Activated effector memory CD4-positive, alpha-beta T cell treated with Interleukin-2 at 50 U/mL for 16 hours (primary cell): ENCODE measurements at places on chromosomes 4 and X.

DNA sequence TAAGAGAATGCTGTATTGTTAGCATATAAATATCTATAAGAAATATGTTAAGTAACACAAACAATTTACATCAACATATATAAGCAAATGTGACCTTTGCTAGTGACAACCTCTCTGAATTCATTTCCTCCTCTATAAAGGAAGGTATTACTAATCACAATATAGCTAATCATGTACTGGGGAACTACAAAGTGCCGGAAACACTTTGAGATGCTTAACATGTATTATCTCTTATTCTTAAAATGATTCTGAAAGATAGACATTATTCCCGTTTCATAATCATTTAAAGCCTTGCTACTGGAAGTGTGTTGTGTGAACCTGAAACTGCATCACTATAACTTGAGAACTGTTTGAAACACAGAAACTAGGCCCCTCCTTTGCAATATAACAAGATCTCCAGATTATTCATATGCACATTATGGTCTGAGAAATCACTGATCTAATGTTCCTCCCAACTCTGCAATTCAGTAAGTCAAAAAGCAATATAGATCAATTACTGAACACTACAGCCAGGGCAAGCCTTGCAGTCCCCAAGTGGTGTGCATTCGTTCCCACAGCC lies 54.0 kb downstream of the KLHL8 start:
- DNase-seq: no peak

- DNase-seq: no peak
Observed at GRCh38 chr4:52611030-52611555, 48.0 kb downstream of the USP46 start.

DNA sequence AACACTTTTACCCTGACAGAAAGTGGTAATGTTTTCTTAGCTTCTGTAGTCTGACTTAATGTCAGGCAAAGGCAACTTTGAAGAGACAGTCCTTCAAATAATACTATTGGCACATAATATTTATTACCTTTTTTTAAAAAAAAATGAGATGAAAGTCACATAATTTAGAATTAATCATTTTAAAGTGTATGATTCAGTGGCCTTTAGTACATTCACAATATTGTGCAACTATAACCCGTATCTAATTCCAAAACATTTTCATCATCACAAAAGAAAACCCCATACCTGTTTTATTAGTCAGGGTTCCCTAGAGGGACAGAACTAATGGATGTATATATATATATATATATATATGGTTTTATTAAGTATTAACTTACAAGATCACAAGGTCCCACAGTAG lies 94.8 kb upstream of the TEX13A start:
- DNase-seq: no peak

DNA sequence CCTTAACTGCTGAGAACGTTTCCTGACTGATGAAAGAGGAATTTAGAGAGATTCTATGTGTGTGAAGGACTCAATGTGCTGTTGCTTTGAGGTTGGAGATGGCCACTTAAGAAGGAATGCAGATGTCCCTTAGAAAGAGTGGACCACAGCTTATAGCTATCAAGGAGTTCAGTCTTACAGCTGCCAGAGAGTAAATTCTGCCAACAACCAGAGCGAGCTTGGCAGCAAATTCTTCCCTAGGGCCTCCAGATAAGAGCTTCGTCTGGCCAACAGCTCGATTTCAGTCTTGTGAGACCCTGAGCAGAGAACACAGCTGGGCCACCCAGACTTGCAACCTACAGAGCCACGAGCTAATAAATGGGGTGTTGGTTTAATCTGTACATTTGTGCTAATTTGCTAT lies 21.8 kb downstream of the MID1 start:
- DNase-seq: no peak

DNA sequence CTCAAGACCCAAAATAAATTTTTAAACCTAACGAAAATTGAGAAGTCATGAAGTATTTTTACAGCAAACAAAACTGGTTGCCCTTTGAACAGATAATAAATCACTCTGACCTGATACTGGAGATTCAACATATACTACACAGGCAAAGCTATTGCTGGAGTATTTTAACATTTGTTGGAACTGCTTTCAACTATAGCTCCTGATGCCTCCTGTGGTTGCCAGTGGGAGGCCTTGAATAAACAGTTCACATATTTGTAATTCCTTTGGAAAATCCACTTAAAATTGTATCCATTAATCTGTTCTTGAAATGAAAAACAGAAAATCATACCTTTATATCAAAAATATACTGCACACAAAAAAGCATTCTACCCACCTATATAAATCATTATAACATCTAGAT lies 605.1 kb downstream of the KCTD8 start:
- DNase-seq: no peak

- no peak for DNase-seq
Observed at GRCh38 chr4:77629885-77630284, 24.3 kb downstream of the CXCL13 start.

DNA sequence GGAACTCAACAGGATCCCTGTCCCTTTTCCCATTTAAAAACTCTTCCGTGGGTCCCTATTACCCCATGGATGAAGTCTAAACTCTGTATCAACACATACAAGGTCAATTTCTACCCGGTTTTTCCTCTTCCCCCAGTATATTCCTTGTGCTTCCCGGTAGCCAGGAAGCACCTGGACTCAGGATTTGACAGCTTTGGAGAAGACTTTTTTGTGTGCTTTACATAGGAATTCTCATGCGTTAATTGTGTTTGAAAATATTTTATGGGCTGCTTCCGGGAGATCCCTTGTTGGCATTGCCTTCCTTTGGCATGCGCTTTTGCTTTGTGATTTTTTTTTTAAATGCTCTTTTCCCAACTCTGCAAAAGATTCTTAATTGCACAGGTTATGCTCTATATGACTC lies 7.2 kb downstream of the SMS start:
- no peak for DNase-seq

- DNase-seq: no peak
Observed at GRCh38 chr4:107120661-107121060, 84.5 kb upstream of the DKK2 start.

DNA sequence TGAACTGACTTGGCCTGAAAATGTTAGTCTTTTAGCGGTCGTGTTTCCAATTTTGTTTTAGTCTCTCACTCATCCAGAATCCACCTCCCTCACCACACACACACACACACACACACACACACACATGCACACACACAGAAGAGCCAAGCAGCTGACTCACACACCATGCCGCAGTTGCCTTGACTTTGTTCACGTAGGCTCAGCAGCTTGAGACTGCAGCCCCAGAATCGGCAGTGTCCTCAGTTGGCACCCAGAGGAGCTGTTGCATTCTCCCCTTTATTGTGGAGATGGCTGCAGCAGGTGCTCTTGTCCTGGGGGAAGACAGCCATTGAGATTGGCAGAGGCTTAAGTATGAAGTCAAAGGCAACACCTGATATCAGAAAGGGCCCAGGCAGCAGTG lies 20.9 kb upstream of the XPNPEP2 start:
- no peak for DNase-seq

- no peak for DNase-seq
Observed at GRCh38 chr4:145541346-145541745, 59.7 kb downstream of the SMAD1 start.

GRCh38 chr4:128803783-128804182 lies 5.7 kb upstream of the JADE1 start:
- DNase-seq: no peak

DNA sequence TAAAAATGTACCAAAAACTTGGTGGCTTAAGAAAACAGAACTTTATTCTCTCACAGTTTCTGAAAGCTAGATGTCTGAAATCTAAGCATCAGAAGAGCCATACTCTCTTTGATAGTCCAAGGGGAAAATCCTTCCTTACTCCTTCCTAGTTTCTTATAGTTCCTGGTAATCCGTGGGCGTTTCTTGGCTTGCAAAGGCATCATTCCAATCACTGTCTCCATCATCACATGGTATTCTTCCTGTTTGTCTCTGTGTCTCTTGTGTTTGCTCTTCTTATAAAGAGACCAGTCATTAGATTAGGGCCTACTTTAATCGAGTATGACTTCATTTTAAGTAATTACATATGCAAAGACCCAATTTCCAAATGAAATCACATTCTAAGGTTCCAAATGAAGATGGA lies 118.9 kb upstream of the FSTL5 start:
- DNase-seq: no peak

- no peak for DNase-seq
Observed at GRCh38 chr4:183399126-183399522, 45.3 kb upstream of the CDKN2AIP start.

- no peak for DNase-seq
Observed at GRCh38 chr4:148445860-148446330, 3.7 kb upstream of the NR3C2 start.

DNA sequence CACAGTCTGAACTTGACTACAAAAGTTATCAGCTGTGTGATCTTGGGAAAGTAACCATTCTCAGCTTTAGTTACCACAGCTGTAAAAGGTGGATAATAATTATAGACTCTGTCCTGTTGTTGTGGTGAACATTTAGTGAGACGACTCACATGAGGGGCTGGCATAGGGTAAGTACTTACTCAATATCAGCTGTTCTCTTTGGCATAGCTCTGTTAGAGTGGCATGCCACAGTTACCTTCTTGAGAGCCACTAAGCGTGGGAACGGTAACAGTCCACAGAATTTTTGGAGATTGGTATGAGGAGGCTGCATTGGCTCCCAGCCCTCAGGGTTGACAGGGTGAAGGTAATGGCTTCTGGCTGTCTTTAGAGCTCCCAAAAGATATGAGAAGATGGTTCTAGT lies 13.2 kb upstream of the HAND2 start:
- DNase-seq: no peak

GRCh38 chrX:24479924-24480323 lies 14.8 kb downstream of the PDK3 start:
- peak; percentile 64 for DNase-seq

GRCh38 chrX:123994730-123995129 lies 33.2 kb downstream of the STAG2 start:
- DNase-seq: no peak

DNA sequence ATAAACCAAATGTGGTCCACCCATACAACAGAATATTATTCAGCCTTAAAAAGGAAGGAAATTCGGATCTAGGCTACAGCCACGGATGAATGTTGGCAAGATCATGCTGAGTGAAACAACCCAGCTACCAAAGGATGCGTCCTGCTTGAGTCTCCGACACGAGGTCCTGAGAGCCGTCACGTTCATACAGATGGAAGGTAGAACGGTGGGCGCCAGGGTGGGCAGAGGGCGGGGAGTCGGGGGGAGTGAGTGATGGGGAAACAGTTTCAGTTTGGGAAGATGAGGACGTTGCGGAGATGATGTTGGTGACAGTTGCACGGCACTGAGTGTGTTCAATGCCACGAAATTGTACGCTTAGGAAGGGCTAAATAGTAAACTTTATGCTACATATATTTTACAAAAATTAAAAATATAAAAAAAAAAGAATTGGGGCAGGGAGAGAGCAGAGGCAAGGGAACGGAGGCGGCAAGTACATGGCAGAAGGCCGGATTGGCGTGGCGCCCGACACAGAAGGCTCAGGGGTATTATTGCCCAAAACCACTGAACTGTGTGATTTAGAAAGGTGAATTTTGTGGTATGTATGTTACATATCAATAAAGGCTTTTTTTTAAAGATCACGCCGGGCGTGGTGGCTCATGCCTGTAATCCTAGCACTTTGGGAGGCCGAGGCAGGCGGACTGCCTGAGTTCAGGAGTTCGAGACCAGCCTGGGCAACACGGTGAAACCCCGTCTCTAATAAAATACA lies 14.8 kb upstream of the MXD4 start:
- DNase-seq: no peak

- DNase-seq: no peak
Observed at GRCh38 chr4:122045533-122045932, 93.7 kb upstream of the TRPC3 start.

GRCh38 chrX:47518144-47518543 lies 35.1 kb upstream of the ZNF41 start:
- DNase-seq: no peak

DNA sequence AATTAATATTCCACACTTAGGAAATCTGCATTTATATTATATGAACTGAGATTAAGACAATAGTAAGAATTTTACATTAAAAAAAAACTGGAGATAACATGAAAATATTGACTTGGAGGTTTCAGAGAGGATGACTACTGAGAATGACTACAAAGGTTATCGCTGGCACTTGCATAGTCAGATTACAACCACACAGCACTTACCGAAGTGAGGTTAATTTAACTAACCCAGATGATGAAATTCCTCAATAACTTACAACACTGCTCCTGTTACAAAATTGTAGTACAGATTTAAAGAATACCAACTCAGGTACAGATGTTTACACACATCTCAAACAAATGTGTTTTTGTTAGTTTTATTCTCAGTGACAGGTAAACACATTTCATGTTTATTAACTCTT lies 283.5 kb downstream of the CAMK2D start:
- no peak for DNase-seq

- no peak for DNase-seq
Observed at GRCh38 chrX:131306601-131307000, 17.5 kb upstream of the IGSF1 start.

DNA sequence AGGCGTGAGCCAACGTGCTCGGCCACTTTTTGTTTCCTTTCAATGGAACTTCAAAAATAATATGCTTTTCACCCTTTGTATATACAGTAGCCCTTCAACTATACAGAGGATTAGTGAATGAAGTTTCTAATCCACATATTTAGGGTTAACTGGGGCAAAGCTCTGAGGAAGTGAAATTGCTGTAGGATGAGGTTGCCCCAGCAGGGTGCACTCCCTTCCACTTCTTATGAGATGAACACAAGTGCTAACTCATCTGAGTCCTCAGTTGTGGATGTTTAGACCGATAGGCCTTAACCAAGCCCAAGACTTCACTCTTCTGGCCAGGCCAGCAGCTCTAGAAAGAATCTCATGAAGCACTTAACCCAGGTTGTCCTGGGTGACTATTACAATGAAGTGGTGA lies 29.1 kb upstream of the CT55 start:
- DNase-seq: no peak

GRCh38 chrX:17441965-17442364 lies 67.0 kb downstream of the NHS start:
- DNase-seq: no peak

- no peak for DNase-seq
Observed at GRCh38 chr4:17665346-17665745, 50.9 kb downstream of the MED28 start.

- no peak for DNase-seq
Observed at GRCh38 chr4:45346816-45347435, 620.6 kb upstream of the GNPDA2 start.

DNA sequence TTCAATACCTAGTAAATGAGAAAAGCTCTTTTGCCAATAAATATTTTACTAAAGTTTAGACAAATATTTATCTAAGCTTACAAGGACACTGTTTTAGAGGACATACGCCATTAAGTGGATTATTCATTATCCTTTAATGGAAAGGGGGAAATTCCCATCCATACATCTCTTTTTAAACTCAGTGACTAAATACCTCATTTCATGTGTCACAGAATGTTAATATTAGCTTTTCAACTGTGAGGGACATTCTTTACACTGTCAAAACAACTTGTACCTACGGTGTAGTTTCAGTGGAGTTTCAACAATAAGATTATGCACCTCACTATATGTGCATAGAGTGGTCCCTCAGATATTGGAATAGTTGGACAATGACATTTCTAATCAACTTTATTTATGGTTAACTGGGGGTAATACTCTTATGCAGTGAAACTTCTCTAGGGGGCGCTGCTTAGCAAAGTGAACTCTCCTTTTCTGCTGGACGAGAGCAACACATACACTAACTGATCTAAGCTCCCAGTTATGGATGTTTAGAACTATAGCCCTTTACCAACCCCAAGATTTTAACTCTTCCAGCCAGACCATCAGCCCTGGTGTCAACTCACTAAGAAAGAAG lies 9.7 kb downstream of the HS6ST2 start:
- DNase-seq: no peak
